ENCODE measurements at places on chromosomes 11 and 22.

- no peak for DNase-seq
Observed at GRCh38 chr11:43983221-43983810, 40.9 kb downstream of the C11orf96 start.

- no peak for DNase-seq
Observed at GRCh38 chr11:34149786-34150185, 44.4 kb downstream of the NAT10 start.

DNA sequence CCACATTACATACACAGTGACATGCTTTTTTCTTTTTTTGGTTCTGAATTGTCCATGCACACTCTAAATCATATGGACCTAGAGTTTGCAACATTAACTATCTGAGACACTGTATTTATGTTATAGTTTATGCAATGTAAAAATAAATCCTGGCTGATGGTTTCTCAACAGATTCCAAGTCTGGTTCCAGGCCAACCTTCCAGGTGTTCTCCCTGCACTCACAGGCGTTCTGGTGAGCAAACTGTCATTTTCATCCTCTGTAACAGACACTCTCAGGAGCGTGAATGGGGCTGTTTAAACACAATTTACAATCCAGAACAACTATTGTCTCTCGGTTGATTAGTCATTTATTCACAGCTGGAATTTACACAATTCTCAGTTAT is 36.5 kb upstream of the ANKK1 start:
- no peak for DNase-seq

DNA sequence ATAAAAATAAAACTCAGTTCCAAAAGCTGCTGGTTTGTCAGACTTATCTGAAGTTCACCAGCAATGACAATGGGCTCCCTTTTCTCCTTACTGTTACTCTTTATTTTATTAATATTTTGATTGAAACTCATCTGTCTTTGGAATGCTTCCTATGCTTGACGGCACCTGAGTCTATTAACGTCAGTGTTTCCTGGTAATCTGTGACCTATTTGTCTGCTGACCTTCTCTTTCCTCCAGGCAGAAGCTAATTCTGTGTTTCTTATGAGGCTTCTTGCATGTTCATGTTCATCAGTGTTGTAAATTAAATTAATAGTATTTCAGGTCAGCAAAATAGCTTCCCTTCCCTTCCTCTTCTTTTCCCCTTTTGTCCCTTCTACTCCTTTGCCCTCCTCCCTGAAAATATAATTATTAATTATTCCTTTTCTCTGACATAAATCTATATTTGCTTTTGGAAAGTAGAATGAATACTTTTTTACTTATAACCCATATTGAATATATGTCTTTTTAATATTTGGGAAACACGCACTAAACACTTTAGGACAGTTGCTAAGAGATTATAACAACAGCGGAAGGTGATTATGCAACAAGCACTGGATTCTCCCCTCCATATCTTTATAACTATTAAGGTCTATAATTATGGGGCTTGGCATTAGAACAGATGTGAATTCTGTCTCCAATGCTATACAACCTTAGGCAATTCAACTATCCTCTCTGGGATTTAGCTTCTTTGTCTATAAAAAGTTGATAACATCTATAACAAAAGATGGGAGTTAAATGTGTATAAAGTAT is 32.1 kb upstream of the PCF11 start:
- no peak for DNase-seq

DNA sequence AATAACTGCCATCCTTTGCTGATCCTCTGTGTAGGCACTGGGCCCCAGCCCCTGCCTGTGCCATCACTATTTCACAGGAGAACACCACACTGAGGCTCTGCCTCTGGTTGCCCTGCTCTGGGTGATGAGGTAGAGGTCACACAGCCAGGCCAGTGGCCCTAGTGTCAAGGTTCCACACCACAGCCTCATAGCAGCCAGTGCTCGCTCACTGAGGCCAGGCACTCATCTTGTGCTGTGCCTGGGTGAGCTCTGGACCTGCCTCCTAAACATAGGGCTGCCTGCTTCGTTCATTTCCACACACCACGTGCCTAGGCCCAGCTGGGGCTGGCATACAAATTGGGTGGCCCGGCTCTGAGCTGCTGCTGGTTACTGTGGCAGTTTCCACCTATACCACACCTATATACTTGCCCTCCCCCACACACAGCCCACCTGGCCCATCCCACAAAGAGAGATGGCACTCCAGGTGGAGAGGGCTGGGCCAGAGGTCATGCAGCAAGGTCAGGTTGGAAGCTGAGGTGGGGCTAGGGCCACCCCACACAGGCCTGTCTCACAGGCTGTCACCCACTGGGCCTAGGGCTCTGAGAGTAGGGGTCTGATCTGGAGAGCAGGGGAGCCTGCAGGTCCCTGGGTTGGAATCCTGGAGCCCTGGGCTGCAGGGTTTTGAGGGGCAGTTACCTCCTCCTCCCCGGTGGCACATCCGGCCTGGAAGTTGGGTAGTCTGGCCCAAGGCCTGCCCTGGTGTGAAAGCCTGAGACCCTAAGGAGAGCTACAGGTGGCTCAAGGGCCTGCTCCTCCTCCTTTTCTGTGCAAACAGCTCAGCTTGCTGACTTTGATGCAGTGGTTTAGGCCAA is 11.2 kb downstream of the KCNQ1OT1 start:
- DNase-seq: no peak

- no peak for DNase-seq
Observed at GRCh38 chr11:134124660-134125451, 56.0 kb downstream of the JAM3 start.

- DNase-seq: no peak
Observed at GRCh38 chr11:66080055-66080817, 10.2 kb downstream of the PACS1 start.

DNA sequence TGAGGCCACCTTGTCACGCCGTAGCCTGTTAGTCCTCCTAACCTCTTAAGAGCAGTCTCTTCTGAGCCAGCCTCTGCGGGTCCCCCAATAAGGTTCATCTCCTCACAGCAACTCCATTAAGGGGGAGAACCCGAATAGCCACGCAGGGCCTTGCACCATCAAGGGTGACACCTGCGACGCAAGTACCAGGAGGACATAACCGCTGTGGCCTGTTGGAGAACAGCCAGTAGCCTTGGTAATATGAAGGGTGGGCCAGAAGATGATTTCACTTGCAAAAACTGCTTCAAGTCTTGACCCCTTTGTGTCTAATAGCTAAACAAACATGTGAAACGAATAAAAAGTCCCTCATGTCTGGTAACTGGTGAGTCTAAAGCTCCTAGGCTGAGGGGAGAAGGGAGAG is 14.8 kb downstream of the ARFGAP2 start:
- DNase-seq: no peak

DNA sequence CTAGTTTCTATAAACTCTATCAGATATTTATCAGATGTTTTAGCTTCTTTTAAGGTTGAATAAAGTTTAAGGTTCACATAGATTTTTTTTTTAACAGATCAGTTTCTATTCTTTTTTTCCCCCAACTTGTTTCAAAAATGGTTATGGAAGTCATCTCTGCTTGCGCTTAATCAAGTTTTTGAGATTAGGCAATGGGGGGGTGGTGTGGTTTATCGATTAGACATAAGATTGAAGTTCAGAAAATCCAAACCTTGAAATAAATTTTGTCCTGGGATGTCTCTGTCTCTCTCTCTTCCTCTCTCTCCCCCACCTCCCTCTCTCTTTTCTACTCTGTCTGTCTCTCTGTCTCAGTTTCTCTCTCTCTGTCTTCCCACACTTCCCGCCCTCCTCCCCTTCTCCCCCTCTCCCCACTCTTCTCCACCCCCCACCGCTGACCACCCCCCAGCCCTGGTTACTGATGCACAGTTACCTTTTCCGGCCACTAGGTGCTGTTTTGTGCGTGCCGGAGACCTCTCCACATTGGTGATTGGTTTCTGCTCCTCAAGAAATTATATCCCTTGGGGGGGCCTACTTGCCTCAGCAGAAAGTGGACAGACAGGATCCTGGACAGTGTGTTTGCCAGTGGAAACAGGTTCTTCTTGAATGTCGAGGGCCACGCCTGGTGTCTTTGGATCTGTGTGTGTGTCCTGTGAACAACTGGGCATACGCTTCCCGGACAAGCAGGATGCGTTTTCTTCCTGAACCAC is 29.7 kb upstream of the ANO1 start:
- no peak for DNase-seq

- DNase-seq: no peak
Observed at GRCh38 chr11:8772571-8773519, 90.3 kb downstream of the RPL27A start.

DNA sequence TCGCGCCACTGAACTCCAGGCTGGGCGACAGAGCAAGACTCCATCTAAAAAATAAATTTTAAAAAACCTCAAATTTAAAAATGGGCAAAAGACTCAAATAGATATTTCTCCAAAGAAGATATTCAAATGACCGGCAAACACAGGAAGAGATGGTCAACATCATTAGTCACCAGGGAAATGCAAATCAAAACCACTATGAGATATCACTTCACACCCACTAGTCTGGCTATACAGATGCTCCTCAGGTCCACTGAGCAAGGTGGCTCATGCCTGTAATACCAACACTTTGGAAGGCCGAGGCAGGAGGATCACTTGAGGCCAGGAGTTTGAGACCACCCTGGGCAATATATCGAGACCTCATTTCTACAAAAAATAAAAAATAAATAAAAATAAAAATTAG is 43.3 kb upstream of the SLC35C1 start:
- no peak for DNase-seq

GRCh38 chr11:2930704-2931419 is 1.6 kb upstream of the PHLDA2 start:
- DNase-seq: peak; percentile 40

- no peak for DNase-seq
Observed at GRCh38 chr11:81286550-81286949, 1447.1 kb downstream of the FAM181B start.

DNA sequence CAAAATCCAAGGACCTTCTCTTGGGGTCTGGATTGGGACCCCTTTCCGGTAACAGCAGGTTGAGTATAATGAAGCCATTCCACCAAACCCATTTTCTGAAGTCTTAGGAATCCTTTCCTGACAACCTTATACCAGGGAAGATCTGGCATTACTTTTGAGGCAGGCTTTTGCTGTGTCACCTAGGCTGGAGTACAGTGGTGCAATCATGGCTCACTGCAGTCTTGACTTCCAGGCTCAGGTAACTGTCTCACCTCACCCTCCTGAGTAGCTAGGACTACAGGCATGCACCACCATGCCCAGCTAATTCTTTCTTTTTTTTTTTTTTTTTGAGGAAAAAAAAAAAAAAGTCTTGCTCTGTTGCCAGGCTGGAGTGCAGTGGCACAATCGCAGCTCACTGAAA is 55.8 kb upstream of the TREH start:
- DNase-seq: no peak

- DNase-seq: no peak
Observed at GRCh38 chr11:113974741-113975470, at the start of gene HTR3A. Gene HTR3A, plus strand, starts transcription at chr11:113975108. Its CDS starts 218 bp downstream, at chr11:113975326.

DNA sequence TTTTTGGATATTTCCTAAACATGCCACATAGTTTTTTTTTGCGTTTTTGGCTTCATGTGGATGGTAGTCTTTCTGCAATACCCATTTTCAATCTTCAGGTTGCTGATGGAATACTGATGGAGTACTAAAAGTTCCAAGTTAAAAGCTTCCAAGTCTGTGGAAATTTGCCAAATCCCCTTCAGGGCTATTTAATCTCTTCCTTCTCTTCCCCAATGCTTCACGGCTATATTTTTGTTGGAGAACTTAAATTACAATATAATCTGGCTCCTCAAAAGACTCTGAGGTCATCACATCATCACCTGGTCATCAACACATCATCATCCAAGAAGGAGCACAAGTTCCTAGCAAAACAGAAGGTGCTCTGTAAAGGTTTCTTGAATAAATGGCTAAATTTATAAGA is 881.0 kb upstream of the TENM4 start:
- DNase-seq: no peak

DNA sequence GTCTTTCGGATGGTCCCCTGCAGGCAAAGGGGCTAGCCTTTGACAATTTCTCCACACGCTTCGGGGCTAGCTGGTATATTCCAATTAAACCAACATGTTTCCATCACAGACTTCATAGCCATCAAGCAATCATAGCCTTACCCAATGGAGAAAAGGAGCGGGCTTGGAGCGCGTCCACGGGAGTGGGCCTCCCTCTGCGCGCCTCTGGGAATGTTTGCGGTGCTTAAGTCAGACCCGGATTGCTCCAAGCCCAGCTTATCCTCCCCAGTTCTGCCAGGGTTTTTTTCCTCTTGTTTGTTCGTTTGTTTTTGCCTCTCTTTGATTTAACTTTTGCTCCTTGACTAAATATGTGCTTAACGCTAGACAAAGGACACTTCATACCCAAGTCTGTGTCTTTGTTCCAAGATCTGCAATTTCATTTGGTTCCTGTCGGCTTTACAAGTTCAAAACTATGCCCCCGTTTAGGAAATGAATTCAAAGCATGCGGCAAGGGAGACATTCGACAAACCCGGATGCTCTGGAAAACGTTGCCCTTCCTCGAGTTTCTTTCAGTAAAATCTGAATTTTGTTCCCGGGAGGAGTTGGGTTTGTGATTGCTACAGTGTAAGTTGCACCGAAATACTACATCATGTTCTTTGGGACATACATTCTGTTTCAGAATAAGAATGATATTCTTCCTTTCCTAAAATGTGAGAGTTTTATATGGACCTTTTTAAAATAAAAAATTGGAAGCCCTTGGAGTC is 1.0 kb upstream of the GLB1L2 start:
- no peak for DNase-seq

- no peak for DNase-seq
Observed at GRCh38 chr22:31929167-31929930, 15.0 kb upstream of the YWHAH start.

- DNase-seq: no peak
Observed at GRCh38 chr11:12845739-12846358, 163.3 kb upstream of the RASSF10 start.

DNA sequence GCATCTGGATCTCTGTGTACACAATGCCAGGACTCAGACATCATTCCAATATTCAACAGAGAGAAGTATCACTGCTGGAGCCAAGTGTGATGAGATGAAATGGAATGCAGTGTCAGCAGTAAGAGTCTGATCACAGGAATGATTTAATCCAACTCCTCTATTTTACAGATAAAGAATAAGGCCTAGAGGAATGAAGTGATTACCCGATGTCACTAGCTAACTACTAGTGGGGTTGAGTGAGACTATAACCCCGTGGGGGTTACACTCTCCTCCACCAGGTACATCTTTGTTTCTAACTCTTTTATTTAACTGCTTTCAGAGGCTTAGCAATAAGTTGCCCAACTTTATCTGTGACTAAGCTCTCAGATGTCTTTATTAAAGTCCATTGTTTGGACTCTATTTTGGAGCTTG is 94.2 kb upstream of the FAT3 start:
- no peak for DNase-seq

- no peak for DNase-seq
Observed at GRCh38 chr11:47464483-47464882, 15.5 kb upstream of the RAPSN start.

GRCh38 chr22:22748297-22748743 is 103.9 kb downstream of the GGTLC2 start:
- no peak for DNase-seq

GRCh38 chr22:27204280-27204679 is 546.9 kb downstream of the MIAT start:
- no peak for DNase-seq

GRCh38 chr11:67615728-67616430 is 9.1 kb downstream of the NDUFV1 start:
- DNase-seq: no peak
